ENCODE measurements at places on chromosomes 7 and 10.

DNA sequence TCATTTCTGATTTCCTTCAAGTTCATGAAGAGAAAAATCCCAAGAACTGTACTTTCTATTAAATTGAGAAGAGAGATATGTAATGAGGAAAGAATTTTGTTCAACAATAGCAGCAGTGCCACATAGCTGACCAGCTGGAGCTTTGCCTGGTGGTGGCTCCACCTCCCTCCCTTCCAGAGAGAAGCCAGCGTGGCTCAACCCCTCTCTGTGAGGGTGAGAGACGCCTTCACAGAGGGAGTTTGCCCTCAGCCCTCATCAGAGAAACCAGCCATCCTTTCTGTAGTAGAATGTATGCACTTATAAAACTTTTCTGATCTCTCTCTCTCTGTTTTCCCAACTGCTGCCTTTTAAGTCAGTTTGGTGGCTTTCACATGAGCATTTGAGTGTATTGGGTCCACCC lies 20.5 kb upstream of the COL1A2 start:
- DNase-seq: no peak

DNA sequence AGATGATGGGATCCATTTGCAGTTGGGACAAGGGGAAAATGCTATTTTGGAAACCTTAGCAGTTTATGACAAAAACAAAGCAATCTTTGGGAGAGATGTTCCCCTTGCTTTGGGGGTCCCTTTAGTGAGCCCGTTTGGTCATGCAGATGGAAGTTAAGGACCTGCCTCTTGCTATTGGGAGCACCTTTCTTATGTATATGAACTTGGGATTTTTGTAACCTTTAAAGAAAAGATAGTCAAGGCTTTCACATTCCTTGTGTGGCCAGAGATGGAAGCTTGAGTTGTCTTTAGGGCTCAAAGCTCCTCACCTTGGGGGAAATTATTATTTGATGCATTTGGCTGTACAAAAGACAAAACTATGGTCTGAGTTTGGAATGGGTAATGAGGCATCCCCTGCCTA lies 179.0 kb upstream of the PLPP4 start:
- DNase-seq: no peak

DNA sequence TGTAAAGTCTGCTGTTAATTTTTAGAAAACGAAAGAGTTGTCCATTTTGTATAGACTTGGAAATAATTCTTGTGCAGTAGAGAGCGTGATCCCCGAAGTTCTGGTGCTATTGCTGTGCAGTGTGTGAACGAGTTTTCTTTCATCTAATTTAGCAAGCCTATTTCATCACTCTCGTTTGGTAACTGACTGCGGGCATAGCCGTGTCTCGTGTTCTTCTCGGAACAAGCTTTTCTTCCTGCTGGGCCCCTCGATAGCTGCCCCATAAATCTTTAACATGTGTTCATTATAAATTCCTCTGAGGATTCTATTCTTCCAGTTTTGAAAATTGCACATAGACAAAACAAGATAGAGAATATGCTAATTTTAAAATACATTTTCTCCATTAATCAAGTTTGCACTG lies 622.0 kb upstream of the PFKP start:
- no peak for DNase-seq

DNA sequence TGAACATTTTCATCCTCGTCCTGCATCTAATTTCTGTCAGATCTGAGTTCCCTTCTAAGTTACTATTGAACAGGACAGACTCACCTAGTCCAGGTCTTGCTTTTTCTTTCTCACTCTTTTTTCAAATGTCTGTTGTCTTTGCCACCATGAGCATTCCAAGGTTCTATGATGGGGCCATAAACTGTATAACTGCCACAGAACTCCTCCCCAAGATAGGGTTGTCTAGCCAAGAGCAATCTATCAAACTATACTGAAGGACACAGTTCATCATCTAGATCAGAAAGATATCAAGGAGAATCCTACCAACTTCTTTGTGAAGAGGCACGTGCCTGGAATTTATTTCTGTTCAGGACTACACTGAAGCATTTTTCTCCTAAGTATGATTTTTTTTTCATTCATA lies 50.1 kb upstream of the FEZF1 start:
- no peak for DNase-seq

DNA sequence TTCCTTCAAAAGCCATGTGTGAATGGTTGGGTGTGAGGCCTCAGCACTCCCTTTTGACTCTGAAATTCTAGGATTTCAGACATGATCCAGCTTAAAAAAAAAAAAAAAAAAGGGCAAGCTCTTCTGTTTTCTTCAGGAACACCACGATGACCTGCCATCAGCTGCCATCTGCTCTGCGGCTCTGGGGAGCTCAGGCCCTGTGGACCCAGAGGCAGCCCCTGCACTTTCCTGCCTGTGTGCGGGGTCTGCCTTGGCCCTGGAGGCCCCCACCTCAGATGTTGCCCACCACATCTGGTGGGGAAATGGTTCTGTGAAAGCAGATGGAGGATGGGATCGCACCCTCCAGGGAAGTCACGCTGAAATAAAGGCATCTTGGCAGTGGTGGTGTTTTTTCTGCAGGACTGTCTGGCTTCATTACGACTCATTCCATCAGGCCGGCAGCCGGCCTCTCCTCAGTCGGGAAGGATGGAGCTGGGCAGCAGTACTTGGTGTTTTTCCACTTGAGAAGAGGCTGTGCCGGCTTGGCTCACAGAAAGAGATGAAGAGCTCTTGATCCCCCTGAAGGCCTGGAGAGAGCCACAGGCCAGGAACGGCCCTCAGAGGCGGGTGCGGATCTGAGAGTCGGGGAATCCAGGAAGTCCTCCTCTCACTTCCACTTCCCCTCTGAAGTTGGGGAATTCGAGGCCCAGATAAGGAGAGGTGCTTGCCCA lies 66.1 kb upstream of the AQP1 start:
- DNase-seq: no peak

DNA sequence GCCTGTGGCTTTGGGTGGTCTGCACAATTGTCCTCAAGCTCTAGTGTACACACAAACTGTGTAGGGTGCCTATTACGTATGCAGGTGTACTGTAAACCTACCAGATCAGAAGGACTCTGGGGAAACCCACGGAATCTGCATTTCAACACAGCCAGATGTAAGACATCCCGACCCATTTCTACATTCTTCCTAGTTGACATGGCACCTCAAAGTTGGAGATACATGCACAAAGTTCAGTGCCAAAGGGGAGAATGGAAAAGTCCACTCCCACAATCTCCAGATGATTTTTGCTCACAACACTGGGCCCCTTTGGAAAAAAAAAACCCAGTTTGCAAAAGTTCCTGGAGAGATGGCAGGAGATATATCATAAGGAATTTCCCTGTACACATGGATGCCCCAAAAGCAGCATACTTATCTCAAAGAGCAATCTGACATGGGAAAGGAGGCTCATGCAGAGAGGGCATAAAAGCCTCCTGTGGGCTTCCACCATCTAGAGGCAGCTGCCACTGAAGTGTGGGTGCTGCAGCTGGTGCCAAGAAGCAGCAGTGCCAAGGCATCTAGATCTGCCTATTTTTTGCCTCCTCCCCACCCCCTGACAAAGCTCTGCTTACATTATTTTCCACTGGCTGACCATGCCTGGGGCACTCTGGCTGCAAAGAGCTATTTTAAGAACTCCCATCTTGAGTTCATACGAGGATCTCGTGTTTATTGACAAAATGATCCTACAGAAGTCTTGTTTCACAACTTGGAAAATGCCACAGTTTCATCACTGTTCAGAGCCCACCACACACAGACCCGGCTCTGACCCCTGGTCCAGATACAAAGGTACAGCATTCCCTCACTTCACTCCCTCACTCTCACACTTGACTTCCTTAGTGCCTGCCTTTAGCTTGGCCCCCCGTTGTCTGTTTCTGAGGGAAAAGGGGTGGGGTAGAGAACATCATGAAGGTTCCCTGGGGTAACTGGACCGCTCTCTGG lies 12.9 kb downstream of the TECTB start:
- no peak for DNase-seq

DNA sequence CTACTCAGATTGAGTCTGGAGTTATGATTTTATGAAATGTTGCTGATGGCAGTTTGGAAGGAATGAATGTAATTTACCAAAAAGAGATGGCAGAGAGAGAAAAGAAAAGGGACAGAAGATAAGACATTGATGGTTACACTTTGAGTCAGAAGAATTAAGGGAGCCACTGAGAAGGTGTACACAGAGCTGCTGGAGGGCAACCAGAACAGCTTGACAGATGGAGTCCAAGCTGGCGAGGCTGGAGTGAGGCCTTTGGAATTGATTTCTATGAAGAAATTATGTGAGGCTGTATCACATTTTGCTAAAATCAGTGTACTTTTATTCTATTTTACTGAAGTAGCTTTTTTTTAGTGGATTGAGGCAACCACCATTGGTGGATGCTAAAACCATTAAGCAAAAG lies 740.5 kb downstream of the REEP3 start:
- no peak for DNase-seq

DNA sequence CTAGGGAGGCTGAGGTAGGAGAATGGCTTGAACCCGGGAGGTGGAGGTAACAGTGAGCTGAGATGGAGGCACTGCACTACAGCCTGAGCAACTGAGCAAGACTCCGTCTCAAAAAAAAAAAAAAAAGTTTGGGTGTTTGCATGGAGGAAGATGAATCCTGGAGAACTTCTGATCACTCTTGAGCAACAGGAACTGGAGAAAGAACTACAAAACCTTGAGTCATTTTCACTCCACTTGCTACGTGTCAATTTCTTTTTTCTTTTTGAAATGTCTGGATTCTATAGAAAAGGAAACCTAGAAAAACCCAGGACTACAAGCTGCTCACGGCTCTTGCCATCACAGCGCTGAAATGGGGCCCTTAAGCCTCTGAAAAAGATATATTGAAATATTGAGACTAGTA lies 189.6 kb upstream of the NRP1 start:
- no peak for DNase-seq

DNA sequence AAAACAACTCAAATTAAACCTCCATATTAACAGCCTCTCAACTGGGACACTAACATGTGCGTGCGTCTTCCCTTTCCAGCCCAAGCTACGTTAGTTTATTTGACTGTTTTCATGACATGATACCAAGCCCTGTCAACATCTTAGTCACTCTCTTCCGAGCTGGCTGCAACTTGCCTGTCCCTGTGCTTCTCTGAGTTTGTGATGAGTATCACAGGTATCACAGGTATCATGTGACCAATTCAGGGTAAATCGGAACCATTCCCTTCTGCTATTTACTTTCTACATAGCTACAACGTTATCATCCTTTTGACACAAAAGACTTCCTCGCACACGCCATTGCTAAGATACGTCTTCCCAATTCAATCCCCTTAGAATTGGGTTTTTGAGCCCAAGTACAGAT lies 70.2 kb downstream of the CAV1 start:
- DNase-seq: no peak

DNA sequence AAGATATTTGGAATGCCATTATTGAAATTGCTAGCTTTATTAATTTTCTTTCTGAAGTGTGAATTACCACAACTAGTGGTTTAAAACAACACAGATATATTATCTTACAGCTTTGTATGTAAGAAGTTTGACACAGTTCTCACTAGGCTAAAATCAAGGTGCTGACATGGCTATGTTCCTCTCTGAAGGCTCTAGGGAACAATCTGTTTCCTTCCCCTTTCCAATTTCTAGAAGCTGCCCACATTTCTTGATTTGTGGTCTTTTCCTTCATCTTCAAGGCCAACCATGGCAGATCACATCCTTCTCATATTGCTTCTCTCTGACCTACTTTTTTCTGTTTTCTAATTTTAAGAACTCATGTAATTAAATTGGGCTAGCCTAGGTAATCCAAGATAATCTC lies 43.3 kb upstream of the SLC26A3 start:
- DNase-seq: no peak

- DNase-seq: no peak
These were observed 33.1 kb downstream of the RCC1L start for GRCh38 chr7:75040512-75040911.

GRCh38 chr10:103715430-103715829 lies 139.9 kb downstream of the SH3PXD2A start:
- no peak for DNase-seq

DNA sequence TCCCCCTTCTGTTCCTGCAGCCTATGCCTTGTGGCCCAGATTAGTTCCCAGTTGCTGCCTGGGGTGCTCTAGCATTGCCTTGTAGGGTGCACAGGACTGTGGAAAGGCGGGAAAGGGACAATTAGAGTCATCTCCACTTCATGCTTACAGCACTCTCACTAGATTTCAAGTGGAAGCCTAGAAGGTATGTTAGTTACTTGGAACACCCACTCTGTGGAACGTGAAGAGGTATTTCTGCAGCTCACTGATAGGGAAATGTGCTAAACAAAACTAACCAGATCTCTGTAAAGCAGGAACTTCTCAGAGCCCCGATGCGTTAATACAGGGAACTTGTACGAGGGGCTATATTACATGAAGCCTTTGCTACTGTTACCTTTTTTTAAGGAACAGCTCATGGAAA lies 19.4 kb downstream of the STMP1 start:
- no peak for DNase-seq

DNA sequence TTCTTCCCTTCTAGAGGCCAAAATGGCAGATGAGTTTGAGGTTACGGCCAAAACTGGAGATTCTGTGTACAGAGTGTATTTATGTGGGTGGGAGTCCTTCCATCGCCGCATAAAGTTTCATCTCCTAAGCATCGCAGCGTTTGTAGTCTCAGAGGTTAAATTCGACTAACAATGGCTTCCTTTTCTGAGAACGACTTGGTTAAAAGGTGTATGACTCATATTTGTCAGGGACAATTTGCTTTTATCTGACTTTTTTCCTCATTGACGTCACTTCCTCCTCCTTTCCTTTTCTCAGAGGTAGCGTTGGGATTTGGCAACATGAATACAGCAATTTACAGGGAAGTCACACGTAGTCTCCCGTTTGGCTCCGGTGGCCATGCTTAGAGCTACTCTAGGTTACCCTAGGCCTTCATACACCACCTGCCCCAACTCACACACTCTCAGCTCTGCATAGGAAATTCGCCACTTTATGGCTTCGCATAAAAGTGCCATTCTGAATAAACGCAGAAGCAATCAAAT lies 37.6 kb upstream of the TCF7L2 start:
- DNase-seq: no peak

DNA sequence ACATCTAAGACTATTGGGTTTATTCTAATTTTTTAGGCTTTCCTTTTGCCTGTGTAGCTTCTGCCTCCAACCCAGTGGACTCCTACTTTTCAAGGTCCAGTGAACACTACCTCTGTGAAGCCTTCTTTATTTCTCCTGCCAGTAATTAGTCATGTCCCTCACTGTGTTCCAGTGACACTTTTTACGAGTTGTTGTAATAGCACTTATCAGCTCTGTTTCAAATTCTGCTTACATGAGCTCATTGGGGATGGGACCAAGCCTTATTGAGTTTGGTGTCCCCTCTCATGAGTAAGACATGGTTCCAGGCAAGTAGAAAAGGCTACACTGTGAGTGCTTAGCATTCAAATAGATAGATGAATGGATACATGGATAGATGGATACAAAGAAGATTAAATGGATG lies 184.6 kb downstream of the HIBADH start:
- no peak for DNase-seq

DNA sequence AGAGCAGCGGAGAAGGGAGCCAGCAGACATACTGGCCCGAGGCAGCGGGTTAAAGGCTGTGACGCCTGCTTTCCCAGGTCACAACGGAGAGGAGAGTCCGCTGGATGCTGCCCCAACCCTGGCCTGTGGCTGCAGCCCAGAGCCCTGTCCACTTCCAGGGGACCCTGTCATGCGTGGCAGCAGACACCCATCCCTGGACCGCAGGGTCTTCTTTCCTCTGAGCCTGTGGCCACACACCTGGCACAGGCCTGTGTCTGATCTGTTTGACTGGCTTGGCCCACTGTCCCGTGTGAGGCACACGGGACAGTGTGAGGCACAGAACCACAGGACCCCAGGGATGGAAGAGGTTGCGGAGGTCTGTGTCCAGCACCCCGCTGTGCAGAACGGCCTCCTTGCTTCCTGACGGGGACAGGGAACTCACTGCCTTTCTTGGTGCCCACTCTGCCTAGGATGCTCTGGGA lies 42.4 kb downstream of the INSIG1 start:
- DNase-seq: no peak

- no peak for DNase-seq
These were observed 48.6 kb downstream of the EXOC4 start for GRCh38 chr7:133301444-133301843.

Data from stimulated activated CD8-positive, alpha-beta memory T cell treated with anti-CD3 and anti-CD28 coated beads, Interleukin-12 subunit alpha, Interleukin-12 subunit beta, amount 100 ng/mL, for 4 hours (primary cell).